ENCODE measurements at places on chromosomes 4 and X. TPM values are rescaled to one million over a fixed set of nuclear protein-coding genes. Genes with fewer than 3 reads are reported as not detected.

DNA sequence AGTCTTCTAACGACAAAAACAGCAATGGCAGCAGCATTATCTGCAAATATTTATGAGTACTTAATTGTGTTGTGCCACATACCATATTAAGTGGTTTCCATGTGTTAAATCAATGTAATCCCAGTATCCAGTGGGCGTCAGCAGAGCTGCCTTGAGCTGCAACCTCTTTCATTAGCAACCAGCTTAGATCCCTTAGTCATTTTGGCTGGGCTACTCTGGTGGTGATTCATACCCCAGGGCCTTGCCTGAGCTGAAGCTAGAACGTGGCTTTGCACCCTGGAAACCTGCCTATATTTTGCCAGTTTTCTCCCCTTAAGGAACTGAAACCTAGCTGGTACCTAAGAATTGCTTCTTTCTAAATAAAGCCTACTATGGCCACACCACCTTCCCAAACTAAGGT lies 474.3 kb upstream of the FTHL17 start:
- DNase-seq, result peak; percentile 13

The TMEM255A gene
- total RNA-seq, result 0.34 TPM

The SOWAHD gene
- not detected for total RNA-seq

GRCh38 chrX:31092476-31092875 lies 20.6 kb upstream of the FTHL17 start:
- no peak for DNase-seq

The COQ2 gene
- 11.6 TPM for total RNA-seq

The MAOB gene
- total RNA-seq, result 42.6 TPM

- DNase-seq, result no peak
These were observed 171.4 kb downstream of the AASDH start for GRCh38 chr4:56215901-56216300.

DNA sequence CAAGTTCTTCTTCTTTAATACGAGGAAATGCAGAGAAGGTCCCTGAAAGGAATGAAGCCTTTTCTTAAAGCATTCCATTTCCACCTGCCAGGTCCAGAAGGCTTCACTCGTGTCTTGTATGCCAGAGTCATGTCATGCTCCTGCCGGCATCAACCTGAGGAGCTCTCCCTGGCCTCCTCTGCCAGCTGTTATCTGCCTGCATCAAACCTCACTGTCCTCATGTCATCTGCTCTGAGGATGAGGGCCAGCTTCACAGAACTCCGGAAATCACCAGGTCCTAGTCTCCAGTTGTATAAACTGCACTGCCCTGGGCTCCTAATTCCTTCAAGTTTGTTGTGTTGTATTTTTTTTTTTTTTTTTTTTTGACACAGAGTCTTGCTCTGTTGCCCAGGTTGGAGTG lies 20.0 kb upstream of the S100G start:
- no peak for DNase-seq

DNA sequence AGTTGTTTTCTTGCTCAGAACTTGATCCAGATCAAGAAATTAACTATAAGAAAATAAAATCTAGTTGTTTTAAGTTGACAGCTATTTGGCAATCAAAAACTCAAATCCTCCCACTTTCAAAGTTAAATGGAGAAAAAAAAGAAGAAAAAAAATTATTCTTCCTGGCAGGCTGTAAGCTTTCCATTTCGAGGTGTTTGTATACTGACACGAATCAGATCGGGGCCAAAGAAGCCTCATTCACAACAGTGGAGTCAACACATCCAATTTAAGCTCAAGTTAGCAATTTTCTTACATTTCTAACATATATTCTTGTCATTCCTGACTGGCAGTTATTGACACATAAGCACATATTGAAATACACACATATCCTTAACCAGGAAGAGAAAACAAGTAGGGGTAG lies 119.4 kb downstream of the UNC5C start:
- no peak for DNase-seq

DNA sequence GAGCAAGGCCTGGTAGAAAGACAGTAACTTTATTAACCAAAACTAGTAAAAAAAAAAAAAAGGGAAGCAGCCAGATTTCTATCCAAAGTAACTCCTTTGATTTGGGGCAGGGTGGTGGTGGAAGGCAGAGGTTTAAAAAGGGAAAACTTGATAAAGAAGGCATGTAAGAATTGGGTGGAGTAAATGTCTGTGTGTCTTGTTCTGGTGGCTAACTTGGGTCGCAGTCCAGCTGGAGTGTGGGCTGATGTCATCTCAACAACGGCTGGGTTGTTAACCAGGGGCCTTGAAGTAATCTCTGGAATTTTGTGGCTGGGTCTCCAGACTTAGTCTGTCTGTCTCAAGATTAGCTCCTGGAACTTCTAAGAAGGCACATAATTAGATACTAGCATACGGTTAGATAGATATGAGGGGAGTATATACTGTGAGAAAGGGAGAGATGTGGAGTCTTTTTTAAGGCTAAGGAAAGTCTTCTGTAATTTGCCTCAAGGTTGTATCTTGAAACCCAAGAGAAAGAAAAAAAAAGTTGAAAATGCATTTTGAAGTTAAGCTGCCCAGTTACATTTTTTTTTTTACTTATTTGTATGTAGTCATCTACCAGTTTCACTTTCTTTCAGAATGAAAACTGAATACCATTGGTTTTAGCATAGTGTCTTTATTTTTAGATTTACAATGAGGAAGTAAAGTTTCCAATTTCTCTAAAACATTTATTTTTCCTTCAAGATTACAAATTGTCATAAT lies 48.3 kb downstream of the MTHFD2L start:
- DNase-seq, result no peak

The SLC49A3 gene
- 3.1 TPM for total RNA-seq

- DNase-seq, result no peak
These were observed 44.0 kb upstream of the ADAD1 start for GRCh38 chr4:122334828-122335227.

The ARAP2 gene
- total RNA-seq, result 1.4 TPM

The MTNR1A gene
- total RNA-seq, result not detected

- no peak for DNase-seq
These were observed 118.0 kb downstream of the SOWAHB start for GRCh38 chr4:76779740-76780459.

The PASD1 gene
- not detected for total RNA-seq

The IL9R gene
- not detected for total RNA-seq

DNA sequence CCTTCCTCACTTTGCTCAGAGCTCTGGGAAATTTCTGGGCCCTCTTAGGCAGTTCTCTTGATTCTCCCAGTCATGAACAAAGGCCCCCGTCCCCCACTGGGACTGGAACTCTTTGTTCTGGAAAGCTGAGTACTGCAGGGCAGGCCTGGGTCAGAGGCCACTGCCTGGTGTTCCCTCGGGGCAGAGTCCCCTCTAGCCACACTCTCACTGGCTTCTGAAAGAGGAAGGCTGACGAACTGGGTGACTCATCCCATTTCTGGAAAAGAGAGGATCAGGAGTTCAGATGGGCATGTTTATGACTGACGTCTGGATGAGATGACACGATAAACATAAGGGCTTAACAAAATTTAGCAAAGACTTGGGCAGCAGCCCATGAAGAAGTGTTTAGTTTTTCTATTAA lies 47.7 kb downstream of the DDX3X start:
- no peak for DNase-seq

- no peak for DNase-seq
These were observed 67.8 kb upstream of the EPHA5 start for GRCh38 chr4:65738134-65738533.

DNA sequence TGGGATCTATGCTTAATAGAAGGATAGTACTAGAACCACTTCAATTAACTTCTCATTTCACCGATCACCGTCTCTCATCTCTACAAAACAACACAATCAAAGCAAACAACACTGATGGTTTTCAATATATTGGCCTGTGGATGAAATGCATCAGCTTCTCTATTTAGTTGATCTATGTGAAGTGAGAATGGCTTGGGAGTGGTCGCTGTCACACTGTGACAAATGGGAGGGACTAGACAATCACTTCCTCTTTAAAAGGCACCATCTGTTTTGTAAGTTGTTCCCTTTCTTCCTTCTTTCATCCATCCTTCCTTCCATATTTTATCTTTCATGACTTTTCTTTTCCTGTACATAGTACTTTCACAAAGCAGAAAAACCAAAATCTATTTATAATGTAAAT lies 23.9 kb upstream of the NWD2 start:
- DNase-seq, result no peak

The DIAPH2 gene
- total RNA-seq, result 17.4 TPM

The PCSK1N gene
- not detected for total RNA-seq

GRCh38 chr4:119317990-119318389 lies 3.9 kb downstream of the FABP2 start:
- DNase-seq, result no peak

GRCh38 chr4:36196145-36196913 lies 48.0 kb downstream of the ARAP2 start:
- DNase-seq, result no peak

The PLS3 gene
- 31.3 TPM for total RNA-seq

GRCh38 chr4:173935622-173936405 lies 347.7 kb downstream of the FBXO8 start:
- DNase-seq, result no peak

- DNase-seq, result no peak
These were observed 127.1 kb downstream of the FBXO8 start for GRCh38 chr4:174156239-174156826.

DNA sequence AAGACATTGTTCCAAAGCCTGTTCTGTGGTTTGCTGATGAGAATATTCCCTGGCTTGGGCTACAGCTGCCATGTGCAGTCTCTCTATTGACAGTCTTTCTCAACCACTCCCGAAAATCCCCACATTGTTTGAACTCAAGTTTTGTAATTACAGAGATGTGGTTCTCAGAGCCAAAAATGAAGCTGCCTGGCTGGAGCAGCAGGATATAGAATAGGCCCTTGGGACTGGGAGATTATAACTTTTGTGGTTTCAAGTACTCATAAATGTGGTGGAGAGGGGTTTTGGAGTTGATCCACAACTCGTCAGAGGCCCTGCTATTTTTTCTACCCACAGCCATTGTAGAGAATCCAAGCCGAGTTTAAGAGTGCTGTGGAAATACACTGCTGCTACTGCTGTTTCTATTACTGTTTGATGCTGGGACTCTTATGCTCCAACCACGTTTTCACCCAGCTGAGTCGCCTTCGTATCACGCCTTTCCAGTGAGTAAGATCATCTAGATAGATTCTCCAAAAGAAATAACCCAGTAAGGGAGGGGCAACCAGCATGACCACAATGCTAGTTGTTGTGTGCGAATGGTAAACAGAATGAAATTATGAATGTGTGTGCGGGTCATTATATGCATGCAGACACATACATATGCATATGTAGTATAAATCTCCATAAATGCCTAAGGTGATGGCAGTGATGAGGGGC lies 57.1 kb upstream of the ATXN3L start:
- no peak for DNase-seq

- no peak for DNase-seq
These were observed 25.9 kb downstream of the EIF2S3 start for GRCh38 chrX:24080704-24081103.

DNA sequence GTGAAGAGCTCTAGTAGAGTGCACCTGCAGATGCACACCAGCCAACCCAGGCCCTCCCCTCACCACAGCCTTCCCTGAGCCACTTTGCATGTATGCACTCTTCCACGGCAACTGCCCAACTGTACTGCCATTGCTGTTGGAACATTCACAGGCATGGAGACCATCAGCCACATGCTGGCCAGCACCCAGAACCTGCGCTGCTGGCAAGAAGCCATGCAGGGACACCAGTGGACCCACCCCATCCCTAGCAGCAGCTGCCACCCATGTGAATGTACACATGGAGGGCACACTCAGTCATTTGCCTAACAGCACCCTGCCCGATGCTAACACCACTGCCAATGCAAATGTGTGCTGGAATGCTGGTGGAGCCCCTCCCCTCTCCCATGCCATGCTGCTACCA lies 35.6 kb downstream of the FAM47B start:
- no peak for DNase-seq

GRCh38 chr4:17128268-17128667 lies 229.8 kb upstream of the LDB2 start:
- DNase-seq, result no peak

The PPBP gene
- 0.44 TPM for total RNA-seq

DNA sequence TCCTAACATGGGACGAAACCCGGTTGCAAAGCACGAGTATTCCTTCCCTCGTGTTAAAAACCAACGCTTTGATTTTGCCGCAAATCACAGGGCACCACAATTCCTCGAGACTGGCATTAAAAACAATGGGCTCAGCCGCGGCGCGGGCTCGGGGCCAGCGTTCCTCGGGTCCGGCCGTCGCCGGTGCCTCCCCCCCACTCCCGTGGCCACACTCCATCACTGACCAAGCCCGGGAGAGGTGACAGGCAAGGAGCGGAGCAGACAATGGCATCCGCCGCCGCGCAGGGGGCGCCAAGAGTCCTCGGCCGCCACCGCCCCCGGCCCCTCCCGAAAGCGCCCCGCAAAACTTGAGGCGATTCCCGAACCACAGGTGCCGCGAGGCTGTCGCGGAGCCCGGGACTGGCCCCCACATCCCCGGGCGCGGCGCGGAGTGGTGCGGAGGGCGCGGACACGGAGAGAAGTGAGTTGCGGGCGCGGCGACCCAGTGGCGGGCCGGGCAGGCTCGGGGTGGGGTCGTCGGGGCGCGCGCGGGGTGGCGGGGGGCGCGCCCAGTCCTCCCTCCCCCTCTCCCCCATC lies 445 bp downstream of the AP1S2 start:
- DNase-seq, result peak; percentile 63

DNA sequence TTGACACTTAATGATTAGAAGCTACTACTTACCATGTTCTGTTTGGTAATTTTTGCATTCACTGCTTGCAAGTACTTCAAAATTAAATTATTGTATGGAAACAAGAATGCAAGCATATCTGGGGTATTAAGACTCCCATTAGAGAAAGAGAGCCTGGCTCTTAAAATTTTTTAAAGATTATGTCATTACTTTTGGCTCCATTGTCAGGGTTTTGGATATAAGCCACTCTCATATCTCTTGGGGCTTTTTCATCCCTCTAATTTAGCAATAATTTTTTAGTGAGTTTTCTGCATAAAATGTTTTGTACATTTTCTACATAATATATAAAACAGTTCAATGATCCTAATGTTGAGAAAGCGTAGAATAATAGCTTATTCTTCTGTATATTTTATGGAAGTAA lies 49.4 kb downstream of the SLC9A6 start:
- no peak for DNase-seq

The BEX1 gene
- total RNA-seq, result not detected

GRCh38 chr4:180766944-180767729 lies 1476.1 kb upstream of the TENM3 start:
- no peak for DNase-seq

The COL4A6 gene
- total RNA-seq, result 0.68 TPM

GRCh38 chrX:22462959-22463358 lies 190.2 kb downstream of the CBLL2 start:
- DNase-seq, result no peak

The APLN gene
- 2.2 TPM for total RNA-seq

GRCh38 chrX:48606091-48606490 lies 8.8 kb downstream of the WDR13 start:
- DNase-seq, result no peak

- DNase-seq, result no peak
These were observed 42.9 kb downstream of the AFF1 start for GRCh38 chr4:86977621-86978184.
